ENCODE measurements at places on chromosomes 16 and 17.

GRCh38 chr16:23509441-23509754, 896 bp downstream of the GGA2 start:
- H3K36me3 ChIP-seq: no peaks in the 10 kb centered on the region
- H3K4me1 ChIP-seq: peaks cover 23% of the 10 kb centered on the region
- H3K4me3 ChIP-seq: peak overlapping the region; percentile 69
- DNase-seq: no peak
- no peaks in the 10 kb centered on the region for H3K27me3 ChIP-seq
- H3K27ac ChIP-seq: no peak overlapping the region

GRCh38 chr16:1082266-1082951, 9.9 kb downstream of the SSTR5 start:
- no peak overlapping the region for H3K4me3 ChIP-seq
- H3K27ac ChIP-seq: no peak overlapping the region
- H3K27me3 ChIP-seq: peaks cover 65% of the 10 kb centered on the region
- H3K4me1 ChIP-seq: peaks cover 17% of the 10 kb centered on the region
- no peaks in the 10 kb centered on the region for H3K36me3 ChIP-seq
- DNase-seq: no peak

DNA sequence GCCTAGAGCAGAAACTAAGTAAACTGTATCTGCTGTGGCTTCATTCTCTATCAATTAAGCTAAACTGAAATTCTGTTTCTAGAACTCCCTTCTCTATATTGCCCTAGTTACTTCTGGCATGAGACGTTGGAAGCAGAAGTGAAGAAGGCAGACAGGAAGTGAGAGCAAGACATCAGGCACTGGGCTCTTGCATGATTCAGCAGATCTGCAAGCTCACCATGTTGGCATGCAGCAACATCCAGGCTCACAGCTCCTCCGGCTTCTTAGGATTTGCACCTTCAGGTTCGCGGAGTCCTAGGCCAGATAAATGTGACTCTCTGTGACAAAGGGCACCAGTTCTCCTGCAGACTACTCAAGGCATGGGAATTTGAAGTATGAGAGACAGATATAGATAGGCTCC, 148.3 kb downstream of the CDH8 start:
- no peak overlapping the region for H3K27ac ChIP-seq
- H3K4me3 ChIP-seq: no peak overlapping the region
- no peaks in the 10 kb centered on the region for H3K4me1 ChIP-seq
- H3K27me3 ChIP-seq: no peaks in the 10 kb centered on the region

DNA sequence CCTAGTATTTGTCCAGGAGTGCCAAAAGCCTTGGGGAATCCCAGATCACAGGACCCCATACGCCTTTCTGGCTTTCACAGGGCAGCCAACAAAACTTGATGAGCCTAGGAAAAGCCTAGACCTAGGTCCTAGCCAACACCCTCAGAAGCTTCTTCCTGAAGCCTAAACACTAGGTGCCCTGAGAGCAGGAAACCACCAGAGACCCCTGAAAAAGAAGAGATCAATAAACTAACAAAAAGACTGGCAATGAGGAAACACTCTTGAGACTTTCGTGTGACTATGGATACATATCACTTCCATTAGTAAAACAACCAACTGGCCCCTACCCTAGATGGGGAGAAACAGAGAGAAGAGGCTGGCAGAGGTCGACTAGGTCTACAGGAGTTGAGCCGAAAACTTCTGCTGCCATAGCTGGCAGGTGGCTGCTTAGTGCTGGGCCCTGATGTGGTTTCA, 1.2 kb downstream of the ORMDL3 start:
- peak overlapping the region; percentile 98 for H3K4me3 ChIP-seq
- no peaks in the 10 kb centered on the region for H3K27me3 ChIP-seq
- peaks cover 35% of the 10 kb centered on the region for H3K4me1 ChIP-seq
- DNase-seq: no peak

DNA sequence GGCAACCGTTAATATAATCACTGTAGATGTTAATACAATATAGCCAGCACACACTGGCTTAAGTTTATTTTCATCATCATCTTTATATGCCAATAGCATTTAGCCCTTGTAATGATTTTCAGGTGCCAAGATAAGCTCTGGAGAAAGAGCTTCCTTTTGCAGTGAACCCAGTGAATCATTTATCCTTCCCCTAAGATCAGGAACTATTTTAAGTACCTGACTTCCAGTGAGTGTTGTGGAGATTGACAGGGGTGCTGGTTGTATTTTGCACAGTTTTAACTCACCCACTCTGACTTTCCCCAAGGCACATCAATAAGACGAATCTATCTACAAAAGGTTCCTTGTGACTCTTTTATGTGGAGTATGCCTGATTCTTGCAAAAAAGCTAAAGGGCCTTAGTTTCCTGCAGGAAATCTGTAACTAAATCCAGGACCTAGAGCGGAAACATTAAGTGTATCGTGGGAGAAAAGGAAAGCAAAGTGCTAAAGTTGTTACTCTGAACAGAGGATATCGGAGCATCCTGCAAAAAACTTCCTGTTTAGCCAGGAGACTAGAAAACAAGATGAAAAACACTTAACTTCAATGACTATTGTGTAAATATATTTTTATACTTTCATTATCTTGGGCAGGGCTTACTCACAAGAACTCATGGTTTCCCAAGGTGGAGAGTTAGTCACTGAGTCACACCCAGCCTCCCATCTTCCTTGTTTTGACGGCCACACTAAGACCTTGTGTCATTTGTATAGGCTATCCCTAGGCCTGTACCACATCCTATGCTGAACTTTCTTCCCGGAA, 183.6 kb downstream of the MAP2K6 start:
- DNase-seq: no peak
- H3K36me3 ChIP-seq: no peaks in the 10 kb centered on the region
- H3K27me3 ChIP-seq: no peaks in the 10 kb centered on the region
- H3K4me1 ChIP-seq: peaks cover 9% of the 10 kb centered on the region
- peak overlapping the region; percentile 21 for H3K27ac ChIP-seq
